ENCODE measurements at places on chromosomes 1 and 21. TPM values are rescaled to one million over a fixed set of nuclear protein-coding genes. Genes with fewer than 3 reads are reported as not detected.

DNA sequence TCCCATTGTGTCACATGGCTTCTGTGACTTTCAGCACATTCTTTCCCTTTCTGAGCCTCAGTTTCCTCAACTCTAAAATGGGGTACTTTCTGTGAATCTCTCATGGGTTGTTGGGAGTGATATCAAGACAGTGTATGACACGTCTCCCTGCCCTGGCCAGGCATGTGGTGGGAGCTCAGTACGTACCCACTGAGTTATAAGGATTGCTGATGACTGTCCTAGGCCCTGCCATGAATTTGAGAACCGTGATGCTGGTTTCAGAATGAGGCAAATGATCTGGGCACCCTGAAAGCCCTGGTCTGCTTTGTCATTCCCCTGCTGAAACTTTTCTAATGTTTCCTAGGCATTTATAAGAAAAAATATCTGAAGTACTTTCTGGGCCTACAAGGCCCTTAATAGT is 3.6 kb downstream of the ZNF362 start:
- H3K4me3 ChIP-seq = no peak overlapping the region
- peaks cover 17% of the 10 kb centered on the region for H3K4me1 ChIP-seq
- peaks cover 6% of the 10 kb centered on the region for H3K36me3 ChIP-seq
- no peaks in the 10 kb centered on the region for H3K27me3 ChIP-seq
- no peak for DNase-seq
- no peak overlapping the region for H3K27ac ChIP-seq

GRCh38 chr1:25494952-25495351 is 48.5 kb upstream of the LDLRAP1 start:
- H3K4me3 ChIP-seq = no peak overlapping the region
- H3K27me3 ChIP-seq = no peaks in the 10 kb centered on the region
- H3K4me1 ChIP-seq = peaks cover 5% of the 10 kb centered on the region

GRCh38 chr1:219621047-219621786 is 8.3 kb upstream of the ZC3H11B start:
- H3K4me1 ChIP-seq = no peaks in the 10 kb centered on the region
- no peak overlapping the region for H3K27ac ChIP-seq
- H3K36me3 ChIP-seq = no peaks in the 10 kb centered on the region
- no peak overlapping the region for H3K4me3 ChIP-seq

- H3K27ac ChIP-seq = no peak overlapping the region
- no peak for DNase-seq
- peaks cover 8% of the 10 kb centered on the region for H3K4me1 ChIP-seq
- H3K4me3 ChIP-seq = no peak overlapping the region
Observed at GRCh38 chr1:86370601-86371022, 25.5 kb downstream of the ODF2L start.

GRCh38 chr1:153357076-153357852 is 390 bp upstream of the S100A9 start:
- H3K27me3 ChIP-seq = no peaks in the 10 kb centered on the region
- peaks cover 7% of the 10 kb centered on the region for H3K4me1 ChIP-seq
- H3K27ac ChIP-seq = no peak overlapping the region

The WNT2B gene
- not detected for total RNA-seq

Measured in activated CD4-positive, alpha-beta T cell treated with anti-CD3 and anti-CD28 coated beads, Interleukin-2, amount 10 ng/mL, durations not matched to agents 24 days and 14 days (primary cell).